ENCODE measurements at places on chromosomes 16 and 17.

- no peak for DNase-seq
Measured at GRCh38 chr16:5482256-5482655, 384.7 kb upstream of the EEF2KMT start.

- DNase-seq = no peak
Measured at GRCh38 chr16:85366031-85366763, 246.9 kb upstream of the GSE1 start.

GRCh38 chr17:81491181-81491581 is 21.4 kb downstream of the ACTG1 start:
- no peak for DNase-seq

DNA sequence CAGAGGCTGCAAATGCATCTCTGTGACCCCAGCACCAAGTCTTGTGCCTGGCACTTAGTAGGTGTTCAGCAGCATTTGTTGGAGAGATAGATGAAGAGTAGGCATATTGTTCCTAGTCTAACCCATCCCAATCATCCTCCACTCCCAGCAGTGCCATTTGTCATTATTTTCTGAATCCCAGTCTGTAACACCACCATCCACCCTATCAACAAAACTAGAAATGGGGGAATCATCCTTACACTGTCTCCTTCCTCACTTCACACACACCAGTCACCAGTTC is 95.9 kb upstream of the TBX2 start:
- no peak for DNase-seq

DNA sequence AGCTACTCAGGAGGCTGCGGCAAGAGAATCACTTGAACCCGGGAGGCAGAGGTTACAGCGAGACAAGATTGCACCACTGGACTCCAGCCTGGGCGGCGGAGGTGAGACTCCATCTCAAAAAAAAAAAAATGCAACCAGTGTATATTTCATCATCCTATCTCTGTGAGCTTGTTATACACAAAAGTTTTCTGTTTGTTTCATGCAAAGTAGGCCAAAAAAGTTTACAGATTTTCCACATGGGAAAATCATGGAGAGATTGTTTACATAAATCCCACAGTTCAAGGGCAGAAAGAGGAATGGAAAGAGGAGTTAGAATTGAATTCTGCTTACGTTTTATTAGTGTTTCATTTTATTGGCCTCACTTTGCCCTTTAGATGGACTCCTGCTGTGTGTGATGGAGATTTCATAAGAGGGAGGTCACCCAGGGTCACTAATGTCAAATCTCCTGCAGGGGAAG is 24.7 kb downstream of the NARF start:
- DNase-seq = no peak

- peak; percentile 34 for DNase-seq
Measured at GRCh38 chr17:19867079-19867328, 732 bp downstream of the ULK2 start.

DNA sequence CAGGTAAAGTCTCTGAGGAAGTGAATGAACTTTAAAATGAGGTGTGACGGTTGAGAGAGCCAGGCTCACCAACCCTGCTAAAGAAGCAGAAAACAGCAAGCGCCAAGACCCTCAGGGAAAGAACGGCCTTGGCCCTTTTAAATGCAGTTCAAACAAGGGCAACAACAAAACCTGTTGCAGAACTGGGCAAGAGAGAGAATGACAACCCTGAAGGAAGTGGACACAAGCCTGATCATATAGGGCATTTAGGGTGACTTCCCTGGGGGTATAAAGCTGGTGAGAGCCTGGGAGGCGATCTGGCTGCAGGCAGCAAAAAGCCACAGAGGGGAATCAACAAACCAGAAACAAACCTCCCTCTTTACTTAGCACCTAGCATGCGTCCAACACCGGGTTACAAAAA is 1.0 kb downstream of the CPPED1 start:
- no peak for DNase-seq

DNA sequence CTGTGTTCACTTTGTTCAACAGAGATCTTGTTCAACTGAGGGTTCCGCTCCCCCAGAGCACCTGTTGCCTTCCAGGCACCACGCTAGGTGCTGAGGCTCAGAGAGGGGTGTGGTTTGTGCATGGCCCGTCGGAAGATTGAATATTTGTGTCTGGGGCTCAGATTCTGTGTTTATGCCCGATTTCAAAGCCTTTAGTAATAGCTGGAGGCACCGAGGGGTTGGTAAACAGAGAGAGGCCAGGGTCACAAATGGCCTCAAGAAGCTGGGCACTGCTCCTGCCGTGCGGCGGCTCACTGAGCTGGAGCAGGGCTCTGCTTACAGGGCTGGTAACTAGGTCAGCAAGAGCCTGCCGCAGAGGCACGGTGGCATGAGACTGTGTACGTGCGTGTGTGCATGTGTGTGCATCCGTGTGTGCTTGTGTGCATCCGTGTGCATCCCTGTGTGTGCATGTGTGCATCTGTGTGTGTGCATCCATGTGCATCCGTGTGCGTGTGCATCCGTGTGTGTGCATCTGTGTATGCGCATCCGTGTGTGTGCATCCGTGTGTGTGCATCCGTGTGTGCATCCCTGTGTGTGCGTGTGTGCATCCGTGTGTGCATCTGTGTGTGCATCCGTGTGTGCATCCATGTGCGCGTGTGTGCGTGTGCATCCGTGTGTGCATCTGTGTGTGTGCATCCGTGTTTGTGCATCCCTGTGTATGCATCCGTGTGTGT is 5.4 kb downstream of the ITGAE start:
- DNase-seq = no peak

DNA sequence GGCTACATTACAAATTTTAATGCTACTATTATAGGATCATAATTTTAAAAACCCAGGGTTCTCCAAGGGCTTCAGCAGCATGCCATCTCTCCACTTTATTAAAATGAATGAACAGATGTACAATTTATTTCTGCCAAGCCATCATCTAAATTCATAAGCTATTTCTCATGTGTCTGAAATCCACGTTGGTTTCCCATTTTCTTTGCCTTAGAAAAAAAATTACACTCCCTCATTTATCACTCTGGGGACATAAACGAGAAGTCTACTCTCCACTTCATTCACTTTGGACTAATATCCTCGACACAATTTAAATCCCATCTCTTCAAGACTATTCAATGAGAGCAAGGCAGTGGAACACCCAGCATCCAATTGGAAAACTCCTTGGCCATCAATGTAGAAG is 178.4 kb upstream of the HSBP1 start:
- DNase-seq = no peak

DNA sequence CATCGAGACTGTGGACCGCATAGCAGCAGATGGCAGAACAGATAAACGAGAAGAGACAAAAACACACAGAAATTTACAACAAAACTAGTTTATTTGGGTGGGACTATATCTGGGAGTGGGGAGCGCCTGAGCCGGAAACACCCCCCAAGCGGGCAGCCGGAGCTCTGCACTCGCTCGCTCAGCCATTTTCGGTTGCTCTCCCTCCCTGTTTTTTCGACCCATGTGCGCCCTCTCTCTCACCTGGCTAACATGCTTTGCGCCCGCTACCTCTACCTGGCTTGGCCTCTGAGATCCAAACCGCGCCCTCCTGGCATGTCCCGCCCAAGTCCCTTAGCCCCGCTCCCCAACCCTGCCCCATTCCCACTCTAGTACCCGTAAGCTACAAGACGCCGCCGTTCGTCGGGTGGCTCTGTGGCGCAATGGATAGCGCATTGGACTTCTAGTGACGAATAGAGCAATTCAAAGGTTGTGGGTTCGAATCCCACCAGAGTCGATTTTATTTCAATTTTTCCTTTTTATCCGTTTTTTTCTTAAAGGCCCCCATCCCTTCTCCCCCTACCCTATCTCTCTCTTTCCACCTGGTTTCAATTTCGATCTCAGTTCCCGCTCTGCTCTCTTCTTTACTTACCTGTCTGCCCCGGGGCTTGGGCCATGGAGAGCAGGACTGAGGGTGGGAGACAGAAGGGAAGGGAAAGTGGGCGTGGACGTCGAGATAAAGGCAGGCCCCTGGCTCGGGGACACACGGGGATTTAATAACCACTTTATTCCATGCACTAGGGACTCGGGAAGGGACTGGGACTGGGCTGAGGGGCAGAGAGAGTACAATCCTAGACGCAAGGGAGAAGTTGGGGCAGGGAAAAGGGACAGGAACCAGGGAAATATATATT is 2.4 kb upstream of the ALOXE3 start:
- peak; percentile 57 for DNase-seq

DNA sequence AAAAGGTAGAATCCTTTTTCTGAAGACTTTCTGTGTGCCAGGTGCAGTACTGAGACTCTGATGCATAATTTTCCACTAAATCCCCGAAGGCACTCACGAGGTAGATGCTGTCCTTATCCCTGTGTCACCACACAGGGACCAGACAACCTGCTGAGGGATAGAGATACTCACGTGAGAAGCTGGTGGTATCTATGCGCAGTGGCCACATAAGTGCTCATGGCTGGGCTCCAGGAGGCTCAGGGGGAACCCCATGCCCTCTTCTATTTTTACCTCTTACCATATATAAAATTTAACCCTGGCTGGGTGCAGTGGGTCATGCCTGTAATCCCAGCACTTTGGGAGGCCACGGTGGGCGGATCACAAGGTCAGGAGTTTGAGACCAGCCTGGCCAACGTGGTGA is 38.3 kb downstream of the NT5M start:
- DNase-seq = no peak

GRCh38 chr17:79859676-79860615 is 20.7 kb upstream of the CBX4 start:
- no peak for DNase-seq

DNA sequence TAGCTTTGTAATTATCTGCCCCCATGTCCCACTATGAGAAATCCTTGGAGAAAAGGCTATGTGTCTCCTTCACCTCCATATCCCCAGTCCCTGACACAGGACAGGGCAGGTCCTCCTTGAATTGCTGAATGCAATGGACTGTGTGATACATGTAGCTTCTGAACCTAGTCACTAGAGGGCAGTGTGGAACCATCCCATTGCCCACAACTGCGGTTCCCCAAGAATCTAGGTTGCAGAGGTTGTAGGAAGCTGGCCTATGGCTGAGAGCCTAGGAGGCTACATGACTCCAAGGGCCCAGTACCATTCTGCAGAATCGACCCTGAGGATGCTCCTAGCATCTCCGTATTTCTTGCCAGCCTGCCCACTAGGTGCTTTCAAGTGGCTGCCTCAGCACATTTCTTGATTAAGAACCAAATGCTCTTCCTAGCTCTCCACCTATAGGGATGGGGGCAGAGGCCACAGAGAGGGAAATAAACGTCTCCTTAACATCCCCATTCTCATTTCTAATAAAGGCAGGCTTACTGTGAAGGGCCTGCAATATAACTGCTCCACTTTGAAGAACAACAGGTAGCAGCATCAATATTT is 394.0 kb downstream of the CA10 start:
- no peak for DNase-seq

- no peak for DNase-seq
Measured at GRCh38 chr16:57815987-57816745, 13.9 kb upstream of the KIFC3 start.

GRCh38 chr16:87551487-87551886 is 50.8 kb upstream of the JPH3 start:
- DNase-seq = no peak

DNA sequence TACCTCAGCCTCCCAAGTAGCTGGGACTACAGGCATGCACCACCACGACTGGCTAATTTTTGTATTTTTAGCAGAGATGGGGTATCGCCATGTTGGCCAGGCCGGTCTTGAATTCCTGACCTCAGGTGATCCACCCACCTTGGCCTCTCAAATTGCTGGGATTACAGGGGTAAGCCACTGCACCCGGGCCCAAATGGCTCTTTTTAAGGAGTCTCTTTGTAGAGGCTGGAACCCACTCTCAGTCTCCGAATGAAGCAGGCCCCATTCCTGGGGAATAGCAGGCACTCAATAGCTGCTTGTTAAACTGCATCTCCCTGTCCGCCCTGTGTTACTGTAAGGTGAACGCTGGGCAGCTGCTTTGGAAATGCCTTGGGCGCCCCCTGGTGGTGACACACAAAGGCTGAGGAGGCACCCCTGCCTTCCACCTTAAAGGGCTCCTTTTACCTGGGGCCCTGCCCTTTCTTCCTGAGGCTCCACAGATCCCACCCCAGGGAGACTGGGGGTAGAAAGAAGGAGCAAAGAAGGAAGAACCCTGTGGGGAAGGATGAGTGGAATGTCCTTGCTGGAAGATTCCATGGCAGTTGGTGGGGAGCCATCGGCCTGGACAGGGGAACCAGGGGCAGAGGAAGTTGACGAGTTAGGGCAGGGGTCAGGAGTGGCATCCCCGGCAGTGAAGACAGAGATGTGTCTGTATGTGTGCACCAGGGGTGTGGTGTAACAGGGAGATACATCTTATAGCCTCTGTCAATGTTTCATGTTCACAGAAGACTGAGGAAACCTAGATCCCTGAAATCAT is 6.1 kb upstream of the SP2 start:
- peak; percentile 95 for DNase-seq

DNA sequence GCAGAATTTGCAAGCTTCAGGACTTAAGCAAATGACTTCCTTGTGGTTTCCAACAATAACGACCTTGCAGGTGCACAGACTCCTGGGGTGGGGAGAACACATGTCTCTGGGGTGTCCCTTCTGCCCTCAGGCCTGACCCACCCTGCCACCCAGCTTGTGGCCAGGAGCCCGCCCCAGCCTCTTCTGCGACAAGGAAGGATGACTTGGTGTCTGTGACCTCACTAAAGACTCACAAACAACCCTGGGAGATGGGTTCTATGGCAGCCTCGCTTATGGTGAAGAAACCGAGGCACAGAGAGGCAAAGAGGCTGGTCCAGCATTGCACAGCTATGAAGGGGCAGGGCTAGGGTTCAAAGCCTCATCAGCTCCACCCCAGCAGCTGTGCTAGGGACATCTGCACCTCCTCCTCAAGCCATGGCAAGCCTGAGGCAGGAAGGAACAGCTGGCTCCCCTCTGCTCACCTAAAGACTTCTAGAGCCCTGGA is 2.6 kb downstream of the ATP2A3 start:
- DNase-seq = no peak

GRCh38 chr17:39002991-39003715 is 36.0 kb upstream of the FBXO47 start:
- DNase-seq = no peak

- DNase-seq = peak; percentile 63
Measured at GRCh38 chr16:4371357-4372000, at the start of gene VASN. Gene VASN (plus strand): TSS chr16:4371848. CDS start chr16:4380878, 9,030 bp downstream.

DNA sequence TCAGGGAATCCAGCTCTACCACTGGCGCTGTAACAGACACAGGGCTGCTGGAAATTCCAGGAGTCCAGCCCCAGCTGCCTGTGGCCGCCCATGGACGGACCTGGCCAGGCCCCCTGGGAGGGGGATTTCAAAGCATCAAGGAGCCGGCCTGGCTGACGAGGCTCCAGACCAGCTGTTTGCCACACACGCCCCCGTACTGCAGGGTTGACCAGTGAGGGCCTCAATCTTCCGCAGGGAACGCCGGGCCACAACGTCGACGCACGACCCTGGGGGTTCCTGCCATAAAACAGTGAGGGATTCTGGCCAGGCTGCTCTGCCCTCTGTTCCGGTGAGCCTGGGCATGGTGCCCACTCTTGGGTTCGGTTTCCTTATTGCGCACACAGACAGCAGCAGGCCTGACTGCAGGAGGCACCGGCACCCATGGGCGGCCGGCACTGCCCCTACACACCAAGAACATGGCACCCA is 3.7 kb downstream of the LMF1 start:
- DNase-seq = no peak

- DNase-seq = no peak
Measured at GRCh38 chr17:13702266-13702665, 100.5 kb upstream of the HS3ST3A1 start.
